ENCODE measurements at places on chromosomes 11 and 22.

DNA sequence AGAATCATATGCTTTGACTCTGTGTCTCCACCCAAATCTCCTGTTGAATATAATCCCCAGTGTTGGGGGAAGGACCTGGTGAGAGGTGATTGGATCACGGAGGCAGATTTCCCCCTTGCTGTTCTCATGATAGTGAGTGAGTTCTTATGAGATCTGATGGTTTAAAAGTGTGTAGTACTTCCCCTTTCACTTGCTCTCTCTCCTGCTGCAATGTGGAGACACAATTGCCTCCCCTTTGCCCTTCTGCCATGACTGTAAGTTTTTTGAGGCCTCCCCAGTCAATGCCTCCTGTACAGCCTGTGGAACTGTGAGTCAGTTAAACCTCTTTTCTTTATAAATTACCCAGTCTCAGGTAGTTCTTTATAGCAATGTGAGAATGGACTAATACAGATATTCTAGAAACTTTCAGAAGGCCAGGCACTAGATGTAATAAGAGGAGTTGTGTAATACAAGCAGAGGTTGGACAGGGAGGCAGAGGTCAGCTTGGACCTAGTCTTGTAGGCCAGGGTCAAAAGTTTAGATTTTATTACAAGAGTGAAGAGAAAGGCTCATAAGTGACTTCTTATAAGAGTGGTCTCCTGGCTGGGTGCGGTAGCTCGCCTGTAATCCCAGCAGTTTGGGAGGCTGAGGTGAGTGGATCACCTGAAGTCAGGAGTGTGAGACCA is 9.3 kb upstream of the SERPING1 start:
- DNase-seq, result no peak

- DNase-seq, result no peak
Measured at GRCh38 chr22:28148816-28149465, 229.9 kb upstream of the PITPNB start.

- no peak for DNase-seq
Measured at GRCh38 chr11:114158886-114159285, 99.4 kb downstream of the ZBTB16 start.

DNA sequence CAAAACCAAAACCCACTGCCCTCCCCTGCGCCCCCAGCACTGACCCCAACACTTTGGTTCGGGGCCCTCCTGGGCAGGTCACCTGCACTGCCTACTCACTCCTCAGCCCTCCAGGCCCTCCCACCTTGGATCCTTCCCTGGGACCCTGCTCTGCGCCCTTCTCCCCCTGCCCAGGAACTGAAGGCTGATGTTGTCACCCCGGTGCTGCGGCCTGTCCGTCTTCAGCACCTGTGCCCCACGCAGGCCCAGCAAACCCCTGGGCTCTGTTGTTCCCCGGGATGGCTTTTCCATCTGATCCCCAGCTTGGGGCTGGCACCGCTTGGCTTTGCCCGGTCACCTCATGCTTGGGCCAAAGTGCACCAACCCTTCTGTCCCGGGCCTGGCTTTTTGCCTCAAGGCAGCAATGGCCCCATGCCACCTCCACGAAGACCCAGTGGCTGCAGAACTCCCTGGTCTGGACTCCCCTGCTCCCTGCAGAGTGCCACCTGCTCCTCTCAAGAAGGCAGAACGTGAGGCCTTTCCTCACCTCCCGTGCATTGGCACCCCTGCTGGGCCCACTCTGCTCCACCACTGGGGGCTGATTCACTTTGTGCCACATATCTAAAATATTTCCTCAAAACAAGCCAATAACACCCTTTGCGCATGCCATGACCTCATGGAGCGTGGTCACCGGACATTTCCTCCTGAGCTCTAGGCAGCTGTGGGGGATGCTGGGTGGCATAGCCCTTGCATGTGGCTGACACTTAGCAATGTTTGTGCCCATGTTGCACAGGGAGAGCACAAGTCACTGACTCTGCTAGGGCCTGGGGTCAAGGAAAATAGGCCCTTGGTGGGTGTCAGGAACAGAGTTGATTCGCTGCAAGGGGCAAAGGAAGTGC is 8.8 kb downstream of the PPM1F start:
- DNase-seq, result no peak

- no peak for DNase-seq
Measured at GRCh38 chr11:45801723-45802315, 3.1 kb upstream of the SLC35C1 start.

GRCh38 chr11:62909107-62909894 is 11.9 kb downstream of the CHRM1 start:
- DNase-seq, result no peak

DNA sequence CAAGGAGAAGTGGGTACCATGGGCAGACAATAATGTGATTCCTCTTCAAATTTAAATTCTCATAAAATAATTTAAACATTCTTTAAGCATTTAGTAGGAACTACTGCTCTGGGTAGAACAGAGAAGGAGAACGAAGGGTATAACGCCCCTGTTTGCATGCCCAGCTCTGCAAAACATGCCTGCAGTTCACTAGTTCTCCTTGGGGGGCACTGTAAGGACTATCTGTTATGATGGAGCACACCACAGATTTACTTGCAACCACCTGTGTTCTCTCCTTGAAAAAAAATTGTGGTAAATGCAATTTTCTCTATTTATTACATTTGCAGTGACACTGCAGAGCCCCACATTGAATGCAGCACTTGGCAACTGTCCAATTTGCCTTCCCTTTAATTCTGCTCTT is 100.3 kb downstream of the GUCY1A2 start:
- DNase-seq, result no peak

DNA sequence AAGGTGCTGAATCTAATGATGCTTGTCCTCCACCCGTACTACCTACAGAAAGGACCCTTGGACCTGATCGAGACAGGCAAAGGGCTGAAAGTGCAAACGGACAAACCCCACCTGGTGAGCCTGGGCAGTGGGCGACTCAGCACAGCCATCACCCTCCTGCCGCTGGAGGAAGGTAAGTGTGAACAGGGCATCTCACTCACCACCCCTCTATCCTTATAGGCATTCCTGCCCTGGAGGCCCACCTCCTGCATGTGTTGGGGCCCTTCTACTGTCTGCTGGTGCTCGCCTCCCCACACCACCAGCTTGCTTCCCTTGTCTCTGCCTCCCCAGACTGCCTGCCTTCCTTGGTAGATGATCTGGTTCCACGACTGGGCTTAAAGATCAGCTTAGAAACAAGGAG is 7.1 kb downstream of the PHLDB1 start:
- no peak for DNase-seq

- DNase-seq, result no peak
Measured at GRCh38 chr11:69010964-69011623, 2.0 kb downstream of the MRGPRF start.

- DNase-seq, result no peak
Measured at GRCh38 chr22:29388759-29389090, 355 bp upstream of the AP1B1 start.

DNA sequence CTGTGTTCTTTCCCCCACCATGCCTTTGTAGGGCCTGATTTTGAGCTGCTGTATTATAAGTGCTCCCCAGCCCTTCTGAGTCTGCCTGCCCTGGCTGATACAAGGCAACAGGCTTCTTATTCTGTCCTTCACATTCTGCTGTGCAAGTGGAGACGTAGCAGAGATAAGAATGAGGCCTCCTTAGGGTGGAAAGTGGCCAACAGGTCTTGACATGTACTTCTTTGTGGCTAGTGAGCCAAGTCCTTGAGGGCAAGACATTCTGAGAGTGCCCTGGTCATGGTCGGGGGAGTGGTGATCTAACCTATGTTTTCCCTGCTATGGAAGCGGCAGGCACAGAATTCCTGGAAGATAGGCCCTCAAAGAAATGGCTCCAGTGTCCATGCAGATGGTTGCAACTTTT is 235.7 kb upstream of the CADM1 start:
- no peak for DNase-seq

- DNase-seq, result no peak
Measured at GRCh38 chr11:105167244-105167643, 27.7 kb upstream of the CARD18 start.

DNA sequence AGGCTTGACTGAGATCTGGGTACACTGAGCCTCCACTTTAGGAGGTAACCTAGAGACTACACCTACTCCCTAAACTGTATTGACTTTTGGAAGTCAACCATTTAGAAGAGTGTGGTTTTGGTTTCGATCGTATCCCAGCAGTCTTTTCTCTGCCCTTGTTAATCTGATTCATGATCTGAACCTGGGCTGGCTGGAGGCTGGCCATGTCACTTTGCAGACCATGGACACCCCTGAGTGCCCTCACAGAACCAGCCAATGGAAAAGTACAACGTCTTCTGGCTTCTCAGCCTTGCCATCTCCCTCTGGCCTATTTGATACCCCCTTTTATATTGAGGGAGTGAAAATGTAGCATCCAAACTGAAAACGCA is 10.8 kb downstream of the EHF start:
- peak; percentile 62 for DNase-seq

DNA sequence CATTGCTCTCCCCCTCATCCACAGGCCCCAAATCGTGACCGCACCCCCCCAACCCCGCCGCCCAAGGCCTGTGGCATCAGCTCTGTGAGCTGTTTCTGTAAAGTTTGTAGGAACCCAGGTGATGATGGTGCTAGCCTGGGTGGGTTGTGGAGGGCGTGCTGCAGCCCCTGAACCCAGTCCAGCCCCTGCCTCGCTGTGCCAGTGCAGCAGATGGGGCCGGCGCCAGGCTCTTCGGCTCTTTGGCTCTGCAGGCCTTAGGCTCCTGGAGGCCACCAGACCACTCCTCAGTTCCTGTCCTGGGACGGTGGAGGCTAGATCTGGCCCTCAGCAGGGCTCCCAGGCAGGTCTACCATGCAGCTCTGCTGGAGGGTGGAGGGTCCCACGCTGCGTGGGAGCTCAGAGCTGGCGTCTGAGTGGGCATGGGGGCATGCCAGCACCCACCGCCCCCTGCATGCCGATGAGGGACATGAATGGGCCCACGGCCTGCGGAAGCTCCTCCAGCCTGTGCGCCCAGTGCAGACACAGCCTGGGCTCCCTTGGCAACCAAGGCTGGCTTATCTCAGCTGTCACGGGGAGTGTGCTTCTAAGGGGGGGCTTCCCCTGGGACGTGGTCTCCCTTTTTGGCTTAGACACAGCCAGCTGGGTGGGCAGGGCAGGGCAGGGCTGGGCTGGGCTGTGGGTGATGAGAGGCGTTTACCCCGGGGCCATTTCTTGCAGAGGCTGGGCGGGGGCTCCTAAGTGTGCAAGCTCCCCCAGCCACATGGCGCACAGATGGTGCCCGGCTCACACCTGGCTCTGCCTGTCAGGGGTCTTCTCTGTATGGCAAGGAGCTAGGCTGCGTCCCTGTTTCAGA is 1187.6 kb downstream of the BRD1 start:
- DNase-seq, result no peak

GRCh38 chr22:38513063-38513462 is 7.0 kb upstream of the DDX17 start:
- no peak for DNase-seq

DNA sequence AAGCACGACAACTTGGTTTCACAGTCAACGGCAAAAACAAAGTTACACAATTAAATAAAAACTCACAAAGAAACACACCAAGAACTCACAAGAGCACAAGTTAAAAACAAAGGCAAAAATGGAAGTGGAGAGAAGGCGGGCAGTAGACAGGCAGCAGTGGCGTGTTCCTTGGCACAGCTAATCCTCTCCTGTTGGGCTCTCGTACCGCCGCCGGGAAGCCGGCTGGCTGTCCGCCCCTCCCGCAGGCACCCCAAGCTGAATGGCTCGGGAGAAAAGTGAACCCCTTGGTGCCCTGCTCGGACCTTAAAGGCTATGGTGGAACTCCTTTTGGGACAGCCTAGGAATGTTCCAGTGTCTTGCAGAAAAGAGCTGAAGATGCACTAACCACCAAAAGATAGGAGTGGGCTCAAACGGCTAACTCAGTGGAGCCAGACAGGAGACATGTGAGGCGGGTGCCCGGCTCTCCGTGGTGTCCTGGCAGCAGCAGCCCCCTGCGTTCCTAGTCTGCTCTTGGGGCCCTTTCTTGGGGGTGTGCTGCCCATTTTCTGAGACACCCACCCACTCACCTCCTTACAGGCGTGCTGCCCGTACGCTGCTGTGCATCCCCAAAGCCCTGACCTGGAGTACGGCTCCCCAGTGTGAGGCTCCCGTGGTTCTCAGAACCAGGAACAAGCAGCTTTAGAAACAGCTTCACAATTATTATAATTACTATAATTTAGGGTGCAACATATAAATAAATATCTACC is 86.1 kb upstream of the BID start:
- no peak for DNase-seq

DNA sequence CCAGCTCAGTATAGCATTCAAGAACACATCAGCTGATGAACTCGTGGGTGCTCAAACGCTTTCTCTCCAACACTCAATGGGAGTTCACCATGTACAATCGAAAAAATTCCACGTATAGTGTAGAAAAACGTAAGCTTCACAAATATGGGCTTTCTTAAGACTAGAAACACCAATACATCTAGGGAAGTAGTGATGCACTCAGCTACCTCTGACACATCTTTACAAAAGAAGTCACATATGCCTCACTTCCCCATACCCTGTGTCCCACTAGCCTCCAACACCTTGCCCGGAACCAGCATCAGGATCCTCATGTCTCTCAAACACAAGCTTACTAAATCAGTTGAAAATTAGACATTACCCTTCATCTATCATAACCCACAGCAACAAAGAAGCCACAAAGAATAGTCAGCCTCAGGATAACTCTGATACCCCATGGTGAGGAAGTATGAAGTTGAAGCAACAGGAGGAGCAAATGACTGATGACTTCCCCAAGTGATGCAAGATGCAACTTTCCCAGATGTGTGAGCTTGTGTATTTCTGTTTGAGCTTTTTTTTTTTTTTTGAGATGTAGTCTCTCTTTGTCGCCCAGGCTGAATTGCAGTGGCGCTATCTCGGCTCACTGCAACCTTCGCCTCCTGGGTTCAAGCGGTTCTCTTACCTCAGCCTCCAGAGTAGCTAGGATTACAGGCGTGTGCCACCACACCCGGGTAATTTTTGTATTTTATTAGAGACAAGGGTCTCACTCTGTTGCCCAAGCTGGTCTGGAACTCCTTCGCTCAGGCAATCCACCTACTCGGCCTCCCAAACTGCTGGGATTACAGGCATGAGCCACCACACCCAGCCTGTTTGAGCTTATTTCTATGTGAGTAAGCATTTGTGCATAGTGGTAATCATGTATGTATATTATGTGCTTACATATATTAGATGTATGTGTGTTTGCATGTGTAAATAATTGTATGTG is 8.5 kb upstream of the DENND5A start:
- DNase-seq, result no peak

- DNase-seq, result no peak
Measured at GRCh38 chr11:128365044-128365443, 222.3 kb downstream of the ETS1 start.

DNA sequence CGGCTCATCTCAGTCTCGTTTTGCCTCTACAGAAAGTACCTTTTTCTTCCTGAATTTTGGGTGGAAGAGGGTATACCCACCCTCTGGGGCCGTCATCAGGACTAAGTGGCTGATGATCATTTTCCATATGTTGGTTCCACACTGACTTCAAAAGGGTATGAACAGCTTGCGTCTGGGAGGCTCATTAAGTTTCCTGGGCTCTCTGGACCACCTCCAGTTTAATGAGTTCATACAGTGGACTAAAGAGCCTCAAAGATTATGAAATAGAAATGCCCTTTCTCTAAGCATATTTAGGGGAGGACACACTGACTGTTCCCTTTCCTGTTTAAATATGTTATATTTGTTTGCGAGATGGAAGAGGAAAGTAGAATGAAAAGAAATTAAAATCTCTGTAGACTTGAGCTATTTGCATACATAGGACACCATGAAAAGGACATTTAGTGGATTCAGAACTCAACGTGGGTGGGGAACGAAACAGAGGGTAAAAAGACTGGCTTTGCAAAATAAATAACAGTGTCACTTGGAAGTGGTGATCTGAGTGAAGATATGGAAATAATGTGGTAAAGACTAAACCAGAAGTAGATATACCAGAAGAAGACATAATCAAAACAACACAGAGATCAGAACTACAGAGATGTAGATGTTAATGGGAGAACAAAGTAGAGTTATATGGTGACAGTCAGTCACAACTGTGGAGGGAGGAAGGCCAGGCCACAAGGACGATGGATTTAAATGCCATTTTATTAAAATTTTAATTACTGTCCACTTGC is 18.7 kb downstream of the LDLRAD3 start:
- DNase-seq, result no peak
